ENCODE measurements at places on chromosomes 11 and 22. TPM values are rescaled to one million over a fixed set of nuclear protein-coding genes. Genes with fewer than 3 reads are reported as not detected.

Gene FOSL1
- not detected for total RNA-seq

Gene ACR
- total RNA-seq, result not detected

Gene CCDC116
- 0.53 TPM for total RNA-seq

Gene FADS3
- total RNA-seq, result 17.8 TPM

Gene TP53I11
- total RNA-seq, result 10.7 TPM

Gene NPAS4
- total RNA-seq, result 1.6 TPM

Gene LRRC32
- total RNA-seq, result 16.3 TPM

Data from urinary bladder (tissue), 4 donors.